AG20443 (cell line): ENCODE measurements at places on chromosomes 13 and 19.
A peak's percentile ranks its signal among the peaks of the same experiment; 100 is the strongest.

- DNase-seq, result no peak
Observed at GRCh38 chr19:15290166-15290565, 42.2 kb downstream of the BRD4 start.

- DNase-seq, result no peak
Observed at GRCh38 chr13:41554626-41555386, 97.5 kb downstream of the RGCC start.

DNA sequence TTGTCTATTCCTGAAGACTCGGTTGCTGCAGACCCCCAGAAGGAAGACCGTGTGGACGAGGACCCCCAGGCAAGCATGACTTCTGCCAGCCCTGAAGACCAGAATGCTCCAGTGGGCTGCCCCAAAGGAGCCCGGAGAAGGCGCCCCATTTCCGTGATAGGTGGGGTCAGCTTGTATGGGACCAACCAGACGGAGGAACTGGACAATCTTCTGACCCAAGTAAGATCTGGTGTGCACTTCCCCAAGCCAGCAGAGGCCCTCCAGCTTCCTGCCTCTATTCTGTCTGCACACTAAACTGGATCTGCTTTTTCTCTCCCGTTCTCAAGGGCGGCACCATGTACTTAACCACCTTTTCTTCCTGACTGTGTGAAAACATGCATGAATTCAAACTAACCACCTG is 59.8 kb upstream of the C1QTNF9 start:
- DNase-seq, result no peak

DNA sequence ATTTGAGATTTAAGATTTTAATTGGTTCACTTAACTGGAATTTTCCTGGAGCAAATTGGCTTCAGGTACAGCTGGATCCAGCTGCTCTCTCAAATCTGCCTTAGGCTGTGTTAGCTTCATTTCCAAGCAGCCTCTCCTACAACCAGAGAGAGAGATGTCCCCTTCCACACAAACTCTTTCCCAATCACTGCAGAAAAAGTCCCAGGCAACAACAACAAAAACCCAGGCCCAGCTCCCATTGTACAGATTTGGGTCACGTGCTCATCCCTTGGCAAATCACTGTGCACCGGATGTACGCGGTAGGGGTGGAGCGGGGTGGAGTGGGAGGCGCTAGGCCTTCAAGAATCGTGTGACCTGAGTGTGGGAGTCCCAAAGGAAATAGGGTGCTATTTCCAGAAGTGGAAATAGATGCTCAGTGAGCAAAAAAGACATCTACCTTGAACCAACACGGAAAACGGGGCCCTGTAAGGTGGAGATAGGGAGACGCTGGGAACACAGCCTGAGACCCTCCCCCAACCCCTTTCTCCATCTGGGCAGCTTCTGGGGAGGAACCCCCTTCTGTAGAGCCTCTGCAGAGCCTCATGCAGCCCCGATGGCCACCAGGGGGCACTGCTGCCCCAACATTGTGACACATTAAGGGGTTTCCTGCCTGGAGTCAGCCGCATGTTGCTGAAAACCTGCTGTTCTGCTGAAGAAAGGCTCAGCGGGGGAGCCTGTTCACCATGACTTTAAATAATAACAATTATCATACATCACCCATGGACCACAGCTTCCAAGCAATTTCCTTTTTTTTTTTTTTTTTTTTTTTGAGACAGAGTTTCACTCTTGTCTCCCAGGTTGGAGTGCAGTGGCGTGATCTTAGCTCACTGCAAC is 25.4 kb downstream of the HPN start:
- DNase-seq, result peak; percentile 92

DNA sequence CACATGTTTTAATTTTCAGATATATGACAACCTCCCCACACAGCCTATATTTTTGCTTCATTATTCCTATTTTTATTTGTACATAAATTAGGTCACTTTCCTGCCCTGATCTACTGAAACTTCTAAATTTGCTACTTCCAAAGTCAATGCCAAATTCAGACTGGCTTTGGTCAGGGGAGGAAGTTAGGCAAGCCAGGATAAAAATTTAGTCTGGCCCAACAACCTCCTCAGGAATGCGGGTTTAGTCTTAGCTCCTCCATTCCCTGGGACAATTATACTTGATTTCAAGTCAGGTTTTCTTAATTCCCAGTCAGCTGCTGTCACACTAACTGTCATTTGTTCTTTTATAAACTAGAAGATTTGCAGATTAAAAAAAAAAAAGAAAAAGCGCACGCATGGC is 84.3 kb downstream of the TM9SF2 start:
- peak; percentile 53 for DNase-seq

GRCh38 chr13:38947054-38947453 is 43.6 kb downstream of the STOML3 start:
- no peak for DNase-seq

DNA sequence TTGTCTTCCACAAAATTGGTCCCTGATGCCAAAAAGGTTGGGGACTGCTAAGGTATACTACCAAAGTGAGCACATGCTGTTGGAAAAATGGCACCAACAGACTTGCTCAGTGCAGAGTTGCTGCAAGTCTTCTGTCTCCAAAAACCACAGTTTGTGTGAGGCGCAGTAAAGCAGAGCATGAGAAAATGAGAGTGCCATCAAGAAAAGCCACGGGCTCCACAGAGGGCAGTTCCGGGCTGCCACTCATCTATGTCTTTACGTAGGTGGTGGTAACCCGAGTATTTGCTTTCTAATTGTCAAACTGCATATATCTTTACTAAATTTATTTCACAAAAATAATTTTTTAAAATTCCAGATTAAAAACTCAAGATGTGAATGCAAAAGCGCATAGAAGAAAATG is 123.8 kb downstream of the RNF17 start:
- DNase-seq, result no peak

DNA sequence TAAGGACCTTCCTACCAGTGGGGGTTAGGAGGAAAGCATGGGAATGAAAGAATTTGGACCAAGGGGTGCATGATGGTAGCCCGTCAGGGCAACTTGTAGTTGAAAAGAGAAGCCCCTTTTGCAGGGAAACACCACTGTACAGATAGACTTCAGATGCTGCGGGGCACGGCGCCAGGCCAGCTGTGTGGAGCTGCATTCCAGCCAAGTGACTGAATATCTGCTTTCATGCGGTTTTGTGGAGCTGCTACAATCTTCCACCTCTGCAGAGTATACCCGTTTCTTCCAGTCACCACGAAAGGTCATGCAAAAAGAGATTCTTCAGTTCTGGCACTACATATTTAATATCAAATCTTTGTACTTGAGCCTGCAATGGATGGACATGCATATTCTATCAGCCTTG is 104.7 kb downstream of the RGCC start:
- peak; percentile 82 for DNase-seq

GRCh38 chr19:31352782-31353651 is 3.8 kb upstream of the TSHZ3 start:
- DNase-seq, result no peak

DNA sequence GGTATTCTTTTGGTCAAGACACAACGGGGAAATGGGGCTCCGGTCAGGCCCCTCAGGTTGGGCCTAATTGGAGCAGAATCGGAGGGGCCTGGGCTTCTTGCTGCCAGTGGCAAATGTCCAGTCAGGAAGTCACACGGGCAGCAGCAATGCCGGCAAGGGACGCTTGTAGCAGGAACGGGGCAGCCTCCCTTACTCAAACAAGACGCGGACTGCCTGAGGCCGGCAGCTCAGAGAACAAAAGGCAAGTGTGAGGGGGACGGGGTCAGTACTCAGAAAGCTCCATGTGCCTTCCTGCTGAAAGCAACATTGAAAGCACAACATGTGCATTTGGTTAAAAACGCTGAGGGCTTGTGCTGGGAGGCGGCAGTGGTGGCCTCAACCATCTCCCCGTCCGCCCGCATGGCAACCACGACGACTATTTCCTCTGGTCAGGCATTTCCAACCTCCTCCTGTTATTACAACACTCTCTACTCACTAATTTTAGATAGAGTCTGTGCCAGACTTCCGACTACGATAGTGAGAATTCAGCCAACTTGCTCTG is 20.5 kb upstream of the RASA3 start:
- peak; percentile 87 for DNase-seq

GRCh38 chr13:25375727-25376358 is 4.1 kb downstream of the ATP8A2 start:
- peak; percentile 65 for DNase-seq
